ENCODE measurements at places on chromosomes 7 and 10.

DNA sequence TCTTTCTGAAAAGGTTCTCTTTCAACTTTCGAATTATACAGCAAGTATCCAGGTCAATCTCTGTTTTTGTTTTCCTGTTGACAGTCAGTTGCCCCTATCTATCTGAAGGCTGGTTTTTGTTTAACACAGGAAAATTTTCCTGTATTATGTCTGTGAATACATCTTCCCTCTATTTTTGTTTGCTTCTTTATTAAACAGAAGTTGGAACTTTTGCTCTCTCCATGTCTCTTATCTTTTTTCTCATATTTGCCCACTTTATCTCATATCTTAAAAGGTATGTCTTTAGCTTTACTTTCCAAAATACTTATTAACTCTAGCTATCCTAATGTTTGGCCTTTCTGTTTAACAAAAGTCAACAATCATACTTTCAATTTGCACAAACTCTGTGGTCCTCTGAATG, 95.0 kb downstream of the BRAF start:
- no peak for DNase-seq

GRCh38 chr7:112997831-112998230, 88.8 kb downstream of the GPR85 start:
- DNase-seq = no peak

GRCh38 chr7:28854750-28855074, 103.4 kb downstream of the TRIL start:
- no peak for DNase-seq

DNA sequence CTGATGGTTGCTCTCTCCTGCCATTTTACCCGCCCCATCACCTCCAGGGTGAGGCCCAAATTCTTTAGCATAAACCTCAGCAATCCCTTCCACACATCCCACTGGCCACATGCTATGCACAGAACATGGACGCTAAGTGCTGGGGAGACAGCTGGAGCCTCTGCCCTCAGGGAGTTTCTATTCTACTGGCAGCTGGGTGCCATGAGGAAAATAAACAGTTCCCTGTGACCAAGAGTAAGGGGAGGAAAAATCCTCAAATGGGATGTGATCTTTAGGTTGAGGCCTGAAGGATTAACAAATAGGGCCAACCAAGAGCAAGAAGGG, 1.2 kb downstream of the PARP12 start:
- no peak for DNase-seq

Data from activated CD4-positive, CD25-positive, alpha-beta regulatory T cell (primary cell).